ENCODE measurements at places on chromosomes 7 and 10. TPM values are rescaled to one million over a fixed set of nuclear protein-coding genes. Genes with fewer than 3 reads are reported as not detected.

Gene CALML3
- not detected for total RNA-seq

Gene RSPH10B2
- 0.48 TPM for total RNA-seq

Gene CRYGN
- total RNA-seq, result not detected

Gene SPDYE6
- total RNA-seq, result not detected

Gene UCMA
- total RNA-seq, result not detected

Gene ANK3
- total RNA-seq, result 25.2 TPM

Gene CPN1
- total RNA-seq, result not detected

Gene LGI1
- total RNA-seq, result not detected

Gene STAG3
- total RNA-seq, result 24.7 TPM

Gene FAM241B
- total RNA-seq, result 6.3 TPM

Gene PPP2R2D
- total RNA-seq, result 39.3 TPM

Gene ST8SIA6
- total RNA-seq, result not detected

Gene OR6V1
- total RNA-seq, result not detected

Gene KNDC1
- total RNA-seq, result not detected

Gene SRGN
- 375 TPM for total RNA-seq

Gene TMEM139
- 2.3 TPM for total RNA-seq

Gene FANK1
- total RNA-seq, result 0.42 TPM

Gene FAM25C
- total RNA-seq, result not detected

Gene CALCR
- total RNA-seq, result not detected

Gene ATP6V1F
- total RNA-seq, result 109 TPM

Gene MUC3A
- not detected for total RNA-seq

Gene SEMA4G
- total RNA-seq, result 0.62 TPM

Gene SFTPD
- total RNA-seq, result not detected

Gene C10orf120
- total RNA-seq, result not detected

Gene CABCOCO1
- not detected for total RNA-seq

Gene PRSS37
- total RNA-seq, result not detected

Gene ATRNL1
- not detected for total RNA-seq

Gene PON2
- total RNA-seq, result 4.5 TPM

Gene TMEM60
- total RNA-seq, result 7.9 TPM

Data from activated CD4-positive, alpha-beta T cell treated with anti-CD3 and anti-CD28 coated beads for 36 hours (primary cell).